ENCODE measurements at places on chromosomes 5 and 9. TPM values are rescaled to one million over a fixed set of nuclear protein-coding genes. Genes with fewer than 3 reads are reported as not detected.

PCDHA4 gene
- 10.7 TPM for polyA plus RNA-seq

SLC4A9 gene
- polyA plus RNA-seq = 0.11 TPM

SLC25A48 gene
- polyA plus RNA-seq = not detected

ANKRD20A1 gene
- polyA plus RNA-seq = 19.0 TPM

TAF1L gene
- not detected for polyA plus RNA-seq

DELE1 gene
- 17.1 TPM for polyA plus RNA-seq

ABL1 gene
- 1.0 TPM for polyA plus RNA-seq

PCDH1 gene
- polyA plus RNA-seq = 0.30 TPM

PRDM9 gene
- not detected for polyA plus RNA-seq

SLC36A2 gene
- not detected for polyA plus RNA-seq

XRCC4 gene
- polyA plus RNA-seq = 34.8 TPM

CEP78 gene
- 1.8 TPM for polyA plus RNA-seq

TAL2 gene
- not detected for polyA plus RNA-seq

SPATA31A1 gene
- polyA plus RNA-seq = not detected

C7 gene
- polyA plus RNA-seq = 0.28 TPM

OBP2B gene
- not detected for polyA plus RNA-seq

ENHO gene
- polyA plus RNA-seq = 6.1 TPM

ORM1 gene
- 3.5 TPM for polyA plus RNA-seq

IFNA6 gene
- polyA plus RNA-seq = not detected

TNFSF15 gene
- polyA plus RNA-seq = not detected

AIF1L gene
- polyA plus RNA-seq = 2.6 TPM

ENTR1 gene
- polyA plus RNA-seq = 0.69 TPM

ZMYND19 gene
- polyA plus RNA-seq = 7.3 TPM

LCN2 gene
- not detected for polyA plus RNA-seq

NUTM2G gene
- not detected for polyA plus RNA-seq

SLC34A3 gene
- polyA plus RNA-seq = not detected

MUSK gene
- not detected for polyA plus RNA-seq

OTULINL gene
- polyA plus RNA-seq = 1.3 TPM

BTNL9 gene
- polyA plus RNA-seq = not detected

PALM2AKAP2 gene
- polyA plus RNA-seq = 1.7 TPM

DRD1 gene
- polyA plus RNA-seq = 10.2 TPM

FAXDC2 gene
- 19.6 TPM for polyA plus RNA-seq

CEL gene
- 0.09 TPM for polyA plus RNA-seq

ABCA2 gene
- 0.60 TPM for polyA plus RNA-seq

RXRA gene
- polyA plus RNA-seq = 1.7 TPM

TRIM36 gene
- polyA plus RNA-seq = 42.3 TPM

NOXA1 gene
- polyA plus RNA-seq = not detected

IFNA13 gene
- polyA plus RNA-seq = not detected

PPIC gene
- 17.1 TPM for polyA plus RNA-seq

MYOZ3 gene
- 0.99 TPM for polyA plus RNA-seq

ADGRV1 gene
- 36.2 TPM for polyA plus RNA-seq

TUSC1 gene
- 3.9 TPM for polyA plus RNA-seq

ANAPC2 gene
- polyA plus RNA-seq = not detected

SLC6A19 gene
- polyA plus RNA-seq = not detected

EFCAB9 gene
- not detected for polyA plus RNA-seq

PCDHA6 gene
- polyA plus RNA-seq = 4.0 TPM

HCN1 gene
- 103 TPM for polyA plus RNA-seq

ALDH7A1 gene
- 16.7 TPM for polyA plus RNA-seq

PCDHB12 gene
- 2.6 TPM for polyA plus RNA-seq

ADAMTS6 gene
- polyA plus RNA-seq = 0.08 TPM

ASS1 gene
- 18.5 TPM for polyA plus RNA-seq

FOXD4L3 gene
- polyA plus RNA-seq = not detected

SPATA31C1 gene
- polyA plus RNA-seq = not detected

PHYHD1 gene
- not detected for polyA plus RNA-seq

CNTNAP3 gene
- polyA plus RNA-seq = 0.73 TPM

PCDHGA8 gene
- 0.13 TPM for polyA plus RNA-seq
